ENCODE measurements at places on chromosomes 1 and 21.

DNA sequence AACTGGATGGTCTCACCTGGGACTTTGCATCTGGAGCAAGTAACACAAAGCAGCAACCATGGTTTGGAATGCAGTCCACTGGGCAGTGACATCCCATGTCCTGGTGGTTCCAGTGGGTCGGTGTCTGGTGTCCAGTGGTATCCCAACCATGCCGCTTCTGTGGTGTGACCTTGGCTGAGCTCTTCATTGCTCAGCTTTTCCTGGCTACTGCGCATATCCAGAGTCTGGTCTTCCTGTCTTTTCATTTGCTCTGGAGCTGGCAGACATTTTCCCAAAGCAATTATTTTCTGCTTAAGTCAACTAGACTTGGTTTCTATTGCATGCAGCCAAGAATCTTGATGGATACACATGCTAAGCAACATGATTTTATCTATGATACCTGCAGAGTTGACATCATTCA lies 28.4 kb upstream of the CD2 start:
- no peak for DNase-seq

DNA sequence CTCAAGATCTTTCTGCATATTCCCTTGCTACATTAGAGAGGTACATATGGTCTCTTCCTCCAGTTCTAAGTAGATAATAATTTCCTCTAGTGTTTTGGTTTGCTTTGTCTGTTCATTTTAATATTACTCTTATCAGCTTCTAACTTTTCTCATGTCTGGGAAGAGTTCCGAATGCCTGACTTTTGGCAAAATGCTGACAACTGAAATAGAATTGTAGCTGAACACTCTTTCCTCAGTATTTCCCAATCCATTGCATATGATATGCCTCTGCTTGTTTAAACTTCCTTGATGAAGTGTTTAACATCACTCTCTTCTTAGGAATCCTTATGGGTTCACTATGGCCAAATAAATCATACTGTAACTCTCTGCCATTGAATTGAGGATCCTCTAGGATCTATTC lies 1510.1 kb downstream of the MRPL39 start:
- DNase-seq, result no peak

GRCh38 chr1:57424231-57425027 lies 569 bp upstream of the DAB1 start:
- no peak for DNase-seq

DNA sequence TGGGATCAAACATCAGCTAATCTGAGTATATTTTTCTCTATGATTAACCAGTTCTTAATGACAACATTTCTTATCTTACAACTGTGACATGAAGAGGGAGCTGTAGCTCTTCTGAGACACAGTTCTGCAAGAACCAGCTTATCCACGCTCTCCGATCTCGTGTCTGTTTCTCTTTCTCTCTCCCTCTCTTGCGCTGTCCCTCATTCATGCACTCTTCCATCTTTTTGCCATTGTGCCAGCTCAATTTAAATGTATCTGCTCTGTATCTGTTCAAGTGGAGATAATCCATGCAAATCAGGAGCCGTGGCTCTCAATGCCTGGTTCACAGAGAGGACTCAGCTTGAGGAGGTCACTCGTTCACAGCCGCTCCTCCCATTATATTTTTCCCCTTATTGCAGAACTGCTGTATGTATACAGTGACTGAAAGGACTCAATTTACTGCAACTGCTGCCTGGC lies 494.7 kb upstream of the ADGRL2 start:
- no peak for DNase-seq

DNA sequence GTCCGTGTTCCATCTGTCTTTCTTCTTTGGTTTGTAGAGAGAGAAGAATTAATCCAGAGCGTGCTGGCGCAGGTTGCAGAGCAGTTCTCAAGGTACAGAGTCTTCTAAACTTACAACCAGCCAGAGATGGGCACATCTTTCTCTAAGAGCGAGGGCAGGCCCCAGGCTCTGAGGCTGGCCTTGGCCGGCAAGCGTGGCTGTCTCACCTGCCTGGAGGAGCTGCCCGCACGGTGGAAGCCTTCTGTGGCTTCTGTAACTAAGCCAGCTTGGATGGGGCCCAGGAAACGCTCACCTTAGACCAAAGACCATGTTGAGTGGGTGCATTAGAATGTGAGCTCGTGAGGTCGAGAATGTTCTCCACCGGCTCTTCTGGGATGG lies 78.6 kb downstream of the PDE9A start:
- DNase-seq, result no peak

DNA sequence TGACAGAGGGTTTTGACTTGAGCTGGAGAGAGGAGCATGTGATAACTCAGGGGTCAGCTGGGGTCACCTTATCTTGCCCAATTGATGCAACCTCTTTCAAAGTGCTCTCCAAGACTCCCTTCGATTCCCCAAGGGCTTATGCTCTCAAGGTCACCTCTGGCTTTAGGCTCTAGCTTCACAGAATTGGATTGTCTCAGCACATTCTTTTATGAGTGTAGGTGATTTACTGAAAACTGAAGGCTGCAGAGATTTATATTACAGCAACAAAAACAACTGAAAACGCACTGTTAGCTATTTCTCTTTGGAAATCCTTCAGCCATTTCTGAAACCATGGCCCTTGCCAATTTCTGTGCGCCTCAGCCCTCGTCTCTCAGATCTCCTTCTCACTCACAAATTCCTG lies 34.5 kb upstream of the MAP1LC3C start:
- no peak for DNase-seq

DNA sequence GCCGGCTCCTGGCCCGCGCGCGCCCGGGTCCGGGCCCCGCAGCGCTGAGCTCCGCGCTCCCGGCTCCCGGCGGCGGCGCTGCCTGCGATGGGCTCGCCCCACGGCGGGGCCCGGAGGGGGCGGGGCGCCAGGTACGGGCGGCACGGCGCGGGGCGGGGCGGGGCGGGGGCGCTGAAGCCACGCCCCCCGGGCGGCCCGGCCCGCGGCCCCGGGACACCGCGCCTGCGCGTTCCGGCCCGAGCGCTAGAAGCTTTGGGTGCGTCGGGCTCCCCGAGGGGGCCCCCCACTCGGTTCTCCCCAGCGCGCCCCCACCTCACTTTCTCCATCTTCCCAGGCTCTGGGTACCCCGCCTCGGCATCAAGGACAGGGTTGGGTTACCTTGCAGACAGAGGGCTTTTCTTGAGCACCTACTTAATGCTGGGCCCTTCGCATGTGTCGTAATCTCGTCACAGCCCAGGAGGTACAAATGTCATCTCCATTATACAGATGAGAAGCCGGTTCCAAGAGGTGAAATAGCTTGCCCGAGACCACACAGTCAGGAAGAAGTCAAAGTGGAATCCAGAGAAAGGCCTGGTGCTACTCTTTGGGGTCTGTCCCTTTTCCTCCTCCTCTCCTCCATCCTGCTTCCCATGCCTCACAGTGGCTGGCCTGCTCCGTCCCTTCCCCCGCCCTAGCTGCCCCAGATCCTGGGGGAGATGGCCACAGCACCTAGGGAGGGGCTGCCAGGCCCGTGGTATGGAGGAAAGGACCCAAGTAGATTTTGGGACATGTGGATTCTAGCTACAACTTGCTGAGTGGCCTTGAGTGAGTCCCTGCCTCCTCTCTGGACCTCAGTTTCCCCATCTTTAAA lies 46.5 kb downstream of the RAP1GAP start:
- DNase-seq, result no peak

DNA sequence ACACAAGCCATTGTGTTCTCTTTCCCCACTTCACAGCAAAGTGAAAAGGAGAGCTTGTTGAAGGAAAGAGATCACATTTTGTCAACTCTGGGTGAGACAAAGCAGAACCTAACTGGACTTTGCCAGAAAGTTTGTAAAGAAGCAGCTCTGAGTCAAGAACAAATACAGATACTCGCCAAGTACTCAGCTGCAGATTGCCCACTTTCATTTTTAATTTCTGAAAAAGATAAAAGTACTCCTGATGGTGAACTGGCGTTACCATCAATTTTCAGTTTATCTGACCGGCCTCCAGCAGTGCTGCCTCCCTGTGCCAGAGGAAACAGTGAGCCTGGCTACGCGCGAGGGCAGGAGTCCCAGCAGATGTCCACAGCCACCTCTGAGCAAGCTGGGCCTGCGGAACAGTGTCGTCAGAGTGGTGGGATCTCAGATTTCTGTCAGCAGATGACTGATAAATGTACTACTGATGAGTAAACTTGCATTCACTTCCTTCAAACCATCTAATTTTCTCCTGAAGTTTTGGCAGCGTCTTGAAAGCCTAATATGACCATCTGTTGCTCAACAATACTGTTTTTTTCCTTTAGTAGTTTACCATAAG lies 43.7 kb downstream of the BACH1 start:
- DNase-seq, result no peak

DNA sequence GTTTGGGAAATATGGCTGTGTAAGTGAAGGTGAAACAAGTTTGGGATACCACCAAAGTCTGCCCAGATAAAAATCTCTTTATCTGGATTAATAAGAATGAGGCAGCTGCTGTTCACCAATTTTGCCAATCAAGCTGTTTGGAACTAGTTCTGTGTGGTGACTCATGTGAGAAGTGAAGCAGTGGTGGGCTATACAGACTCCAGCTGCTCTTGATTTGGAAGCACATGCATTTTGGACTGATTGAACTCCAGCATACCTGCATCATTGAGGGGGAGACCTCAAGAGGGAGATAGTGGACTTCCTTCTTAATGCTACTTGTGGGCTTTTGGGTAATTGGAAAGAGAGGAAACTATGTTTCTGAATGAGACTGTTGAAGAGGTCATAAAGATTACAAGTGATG lies 99.2 kb upstream of the B3GALT2 start:
- DNase-seq, result no peak

DNA sequence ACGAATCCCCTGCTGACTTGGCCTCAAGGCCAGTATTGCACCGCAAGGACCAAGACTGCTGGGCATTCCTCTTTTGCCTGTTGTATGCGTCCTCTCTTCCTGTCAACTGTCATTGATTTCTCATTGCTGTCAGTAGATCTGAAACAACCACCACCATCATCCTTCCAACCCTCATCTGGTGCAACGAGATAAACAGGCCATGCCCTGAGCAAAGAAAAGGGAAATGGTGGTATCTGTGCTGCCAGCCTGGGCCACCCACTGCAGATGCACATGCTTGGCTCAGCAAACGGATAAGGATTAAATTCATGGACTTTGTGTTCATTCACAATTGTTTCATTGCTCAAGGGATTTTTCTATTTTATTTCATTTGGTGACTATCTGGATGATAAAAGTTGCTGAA lies 13.6 kb downstream of the OXCT2 start:
- DNase-seq, result no peak

DNA sequence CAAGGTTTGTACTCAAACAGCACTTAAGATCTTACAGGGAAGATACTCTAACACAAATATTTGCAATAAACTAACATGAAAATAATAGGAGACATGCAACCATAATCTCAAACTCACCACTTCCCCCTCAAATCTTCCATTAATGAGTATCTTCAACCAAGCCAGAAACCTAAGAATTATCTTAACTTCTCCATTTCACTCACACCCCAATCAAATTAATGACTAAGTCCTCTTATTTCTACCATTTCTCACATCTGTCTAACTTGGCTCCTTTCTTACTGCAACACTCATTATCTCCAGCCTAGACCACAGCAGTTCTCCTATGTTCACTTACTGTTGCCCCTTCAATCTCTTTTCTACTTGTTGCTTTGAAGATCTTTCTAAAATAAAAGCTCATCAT lies 10.4 kb downstream of the RBBP5 start:
- DNase-seq, result no peak

- no peak for DNase-seq
Measured at GRCh38 chr1:36387141-36387949, 1.6 kb upstream of the STK40 start.

- DNase-seq, result no peak
Measured at GRCh38 chr1:67347688-67348472, 40.2 kb downstream of the IL12RB2 start.

GRCh38 chr1:231508497-231508896 lies 20.0 kb upstream of the TSNAX start:
- DNase-seq, result no peak

DNA sequence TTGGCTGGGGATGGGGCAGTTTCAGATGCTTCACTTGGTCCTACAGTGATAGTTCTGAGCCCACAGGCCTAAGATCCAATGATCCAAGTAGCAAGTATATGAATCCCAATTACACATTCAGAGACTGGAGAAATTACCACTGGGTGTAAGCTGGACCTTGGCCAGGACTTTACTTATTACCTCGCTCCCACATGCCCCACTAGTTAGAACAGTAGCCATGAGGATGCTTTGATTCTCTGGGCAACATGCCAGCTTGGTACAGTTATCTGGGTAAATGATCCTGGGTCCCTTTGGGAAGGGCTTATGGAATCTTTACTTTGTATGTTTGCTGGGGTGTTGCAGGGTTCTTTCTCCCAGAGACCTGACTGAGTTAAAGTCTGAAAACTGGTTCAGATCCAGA lies 5.0 kb upstream of the FCAMR start:
- no peak for DNase-seq

GRCh38 chr1:9630331-9631111 lies 21.0 kb upstream of the PIK3CD start:
- DNase-seq, result no peak

DNA sequence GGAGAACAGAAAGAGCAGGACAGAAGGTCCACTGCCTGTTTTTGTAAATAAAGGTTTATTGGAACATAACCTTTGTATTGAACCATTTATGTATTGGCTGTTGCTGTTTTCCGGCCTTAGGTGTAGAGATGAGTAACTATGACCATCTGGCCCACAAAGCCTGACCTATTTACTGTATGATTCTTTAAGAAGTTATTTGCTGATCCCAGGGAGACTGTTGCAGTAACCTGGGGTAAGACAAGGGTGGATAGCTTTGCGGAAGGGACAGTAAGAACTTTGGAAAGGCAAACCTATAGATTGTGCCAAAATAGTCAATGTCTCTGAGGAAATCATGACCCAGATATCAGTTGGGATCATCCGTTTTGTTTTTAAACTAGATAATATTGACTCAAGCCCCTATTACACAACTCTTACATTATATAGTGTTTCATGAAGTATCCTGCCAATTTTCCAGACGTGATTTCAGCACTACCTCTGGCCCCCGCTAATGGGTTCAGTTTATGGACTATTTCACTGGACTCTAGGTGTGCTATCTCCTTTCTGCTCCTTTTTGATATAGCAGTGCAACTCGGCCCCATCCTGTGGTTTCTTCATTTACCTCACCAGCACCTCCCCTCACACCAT lies 20.8 kb upstream of the TLCD4 start:
- no peak for DNase-seq

- DNase-seq, result no peak
Measured at GRCh38 chr1:4495809-4496208, 158.6 kb upstream of the AJAP1 start.

DNA sequence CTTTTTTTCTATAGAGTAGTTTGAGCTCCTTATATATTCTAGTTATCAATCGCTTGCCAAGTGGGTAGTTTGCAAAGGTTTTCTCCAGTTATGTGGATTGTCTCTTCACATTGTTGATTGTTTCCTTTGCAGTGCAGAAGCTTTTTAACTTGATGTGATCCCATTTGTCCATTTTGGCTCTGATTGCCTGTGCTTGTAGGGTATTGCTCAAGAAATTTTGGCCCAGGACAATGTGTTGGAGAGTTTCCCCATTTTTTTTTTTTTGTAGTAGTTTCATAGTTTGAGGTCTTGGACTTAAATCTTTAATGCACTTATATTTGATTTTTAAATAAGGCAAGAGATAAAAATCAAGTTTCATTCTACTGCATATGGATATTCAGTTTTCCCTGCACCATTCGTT lies 774.8 kb upstream of the ADAMTS5 start:
- DNase-seq, result no peak
